ENCODE measurements at places on chromosomes 2 and 18. TPM values are rescaled to one million over a fixed set of nuclear protein-coding genes. Genes with fewer than 3 reads are reported as not detected.

IL1RN gene
- total RNA-seq, result not detected

TWIST2 gene
- 2.5 TPM for total RNA-seq

DNA sequence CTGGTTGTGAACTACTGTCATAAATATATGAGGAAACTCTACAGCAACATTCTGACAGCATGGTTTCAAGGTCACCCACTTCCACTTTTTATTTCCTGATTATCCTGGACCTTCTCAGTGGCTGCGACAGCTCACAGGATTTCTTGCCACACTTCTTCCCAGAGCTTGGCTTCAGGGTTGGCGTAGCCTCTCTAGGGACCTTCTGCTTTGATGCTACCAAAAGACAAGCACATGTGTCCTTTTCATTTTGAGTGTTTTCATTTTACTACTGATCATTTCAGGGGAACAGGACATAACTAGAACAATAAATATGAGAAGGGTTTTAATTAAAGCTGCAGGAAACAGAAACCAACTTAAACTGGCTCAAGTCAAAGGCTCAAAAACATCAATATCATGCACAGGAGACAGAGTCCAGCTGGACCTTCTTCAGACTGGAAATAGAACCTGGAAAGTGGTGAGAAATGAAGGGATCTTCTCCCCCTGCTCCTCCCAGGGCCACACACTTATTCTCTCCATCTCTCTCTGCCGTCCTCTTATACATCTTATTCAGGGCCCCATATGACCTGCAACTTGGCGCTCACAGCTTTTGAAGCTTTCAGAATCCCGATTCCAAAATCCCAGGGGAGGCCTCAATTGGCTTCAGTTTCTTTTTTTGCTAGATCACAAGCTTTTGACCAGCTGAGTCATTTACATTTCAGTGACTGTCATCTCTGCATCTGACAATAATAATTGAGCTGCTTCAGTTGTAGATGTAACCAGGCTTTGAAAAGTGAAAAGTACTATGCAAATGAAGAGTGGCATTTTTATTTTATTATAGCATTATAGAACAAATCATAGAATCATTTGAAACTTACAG is 9.7 kb downstream of the VIT start:
- DNase-seq, result no peak

AGAP1 gene
- 37.3 TPM for total RNA-seq

CRYGA gene
- not detected for total RNA-seq

MC2R gene
- total RNA-seq, result not detected

- no peak for DNase-seq
Measured at GRCh38 chr2:210540471-210540870, 15.9 kb upstream of the CPS1 start.

GRCh38 chr2:53784436-53784835 is 2.3 kb downstream of the ASB3 start:
- DNase-seq, result peak; percentile 23

DNA sequence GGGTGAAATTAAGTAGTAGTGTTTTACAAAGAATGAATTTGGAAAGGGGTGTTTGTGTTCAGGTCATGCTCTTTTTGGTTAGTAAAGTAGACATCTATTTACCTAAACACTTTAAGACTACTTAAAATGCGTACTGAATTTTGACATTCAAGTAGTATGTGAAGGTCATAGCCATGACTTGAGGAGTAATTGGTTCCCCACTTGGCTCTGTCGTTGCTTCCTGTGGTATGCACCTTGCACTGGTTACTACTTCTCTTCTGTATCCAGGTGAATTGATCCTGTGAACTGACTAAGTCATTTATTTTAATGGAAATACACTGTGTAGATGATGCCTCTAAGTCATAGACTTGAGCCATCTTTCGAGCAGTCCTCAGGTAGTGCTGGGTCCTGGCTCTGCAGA is 97.9 kb downstream of the ITGB1BP1 start:
- DNase-seq, result no peak

DSG1 gene
- 0.05 TPM for total RNA-seq

- DNase-seq, result no peak
Measured at GRCh38 chr18:26415631-26416030, 132.7 kb downstream of the KCTD1 start.
